ENCODE measurements at places on chromosomes 3 and 15.
A peak's percentile ranks its signal among the peaks of the same experiment; 100 is the strongest.

- no peak for DNase-seq
Measured at GRCh38 chr3:126142652-126143051, 37.7 kb downstream of the ALDH1L1 start.

DNA sequence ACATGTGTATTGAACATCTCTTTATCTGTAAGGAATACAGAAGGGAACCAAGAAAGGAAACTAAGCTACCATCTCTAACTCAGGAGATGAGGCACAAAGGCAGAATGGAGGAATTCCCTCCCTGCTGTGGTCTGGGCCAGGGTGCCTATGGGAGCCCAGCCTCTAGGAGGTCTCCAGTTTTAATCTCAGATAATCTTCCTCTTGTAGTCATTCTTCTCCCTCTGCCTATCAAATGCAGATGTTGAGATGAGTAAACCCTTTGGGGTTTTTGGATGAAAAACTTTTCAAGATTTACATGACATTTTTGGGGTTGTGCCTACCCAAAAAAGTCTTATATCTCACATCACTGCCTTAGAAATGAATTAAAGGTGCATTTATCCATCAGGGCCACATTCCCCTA lies 23.3 kb downstream of the SCG5 start:
- DNase-seq, result no peak

- DNase-seq, result no peak
Measured at GRCh38 chr15:96328181-96328876, 2.2 kb upstream of the NR2F2 start.

DNA sequence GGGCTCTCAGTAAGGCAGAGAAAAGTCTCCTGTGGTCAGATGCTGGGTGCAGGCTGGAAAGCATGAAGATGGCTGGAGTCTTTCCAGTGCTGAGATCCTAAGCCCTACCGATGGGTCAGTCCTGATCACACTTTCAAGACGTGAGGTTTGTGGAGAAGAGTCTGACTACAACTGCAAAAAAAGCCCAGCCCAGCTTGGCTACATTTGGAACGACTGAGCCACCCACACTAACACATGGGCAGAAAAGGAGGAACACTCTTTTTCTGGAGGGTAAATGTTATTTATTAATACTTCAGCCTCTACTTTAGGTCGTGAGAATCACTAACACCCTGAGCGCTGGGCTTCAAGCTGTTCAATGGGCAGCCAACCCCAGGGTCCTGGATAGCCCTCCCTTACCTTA lies 22.0 kb upstream of the C3orf22 start:
- no peak for DNase-seq

DNA sequence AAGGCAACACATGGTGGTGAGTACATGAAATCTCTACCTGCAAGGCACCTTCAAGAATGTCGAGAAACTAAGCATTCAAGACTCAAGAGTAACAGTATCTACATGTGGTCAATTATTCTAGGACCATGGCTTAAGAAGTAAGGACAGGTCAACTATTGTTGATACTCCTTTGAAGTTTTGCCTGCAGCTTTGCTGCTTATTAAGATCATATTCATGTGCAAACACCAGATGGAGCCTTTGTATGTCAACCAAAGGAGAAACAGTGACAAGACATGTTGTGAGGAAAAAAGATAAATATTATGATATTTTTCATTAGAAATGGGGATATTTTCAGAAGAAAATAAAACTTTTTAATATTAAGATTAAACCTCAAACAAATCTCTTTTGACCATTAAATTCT lies 52.3 kb upstream of the FGF7 start:
- DNase-seq, result no peak

DNA sequence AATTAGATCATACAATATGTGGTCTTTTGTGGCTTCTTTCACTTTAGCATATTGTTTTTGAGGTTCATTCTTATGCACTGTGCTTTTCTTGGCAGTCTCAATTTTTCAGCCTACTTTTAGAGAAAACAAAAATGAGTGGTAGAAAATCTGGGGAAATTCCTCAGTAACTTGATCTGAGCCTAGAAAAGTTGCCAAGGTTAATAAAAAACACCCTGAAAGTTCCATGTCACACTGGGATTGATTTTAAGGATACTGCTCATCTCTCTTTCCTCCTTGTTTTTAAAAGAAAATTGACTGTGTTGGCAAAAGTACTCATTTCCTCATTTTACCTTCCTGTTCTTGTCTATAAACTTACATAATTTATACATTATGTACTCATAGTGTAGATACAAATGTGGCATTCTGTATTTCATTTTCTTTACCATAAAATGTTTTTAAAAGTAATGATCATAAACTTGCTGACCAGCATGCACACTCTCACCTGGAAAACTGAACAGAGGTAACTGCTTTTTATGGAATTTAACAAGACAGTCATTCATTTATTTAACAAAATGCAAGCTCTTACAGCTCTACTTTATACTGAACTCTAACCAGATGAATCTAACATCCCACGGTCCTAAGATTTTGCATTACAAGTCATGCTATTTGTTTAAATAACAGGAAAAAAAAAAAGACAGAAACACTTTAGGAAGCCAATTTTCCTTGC lies 28.6 kb upstream of the SH3BP5 start:
- no peak for DNase-seq

DNA sequence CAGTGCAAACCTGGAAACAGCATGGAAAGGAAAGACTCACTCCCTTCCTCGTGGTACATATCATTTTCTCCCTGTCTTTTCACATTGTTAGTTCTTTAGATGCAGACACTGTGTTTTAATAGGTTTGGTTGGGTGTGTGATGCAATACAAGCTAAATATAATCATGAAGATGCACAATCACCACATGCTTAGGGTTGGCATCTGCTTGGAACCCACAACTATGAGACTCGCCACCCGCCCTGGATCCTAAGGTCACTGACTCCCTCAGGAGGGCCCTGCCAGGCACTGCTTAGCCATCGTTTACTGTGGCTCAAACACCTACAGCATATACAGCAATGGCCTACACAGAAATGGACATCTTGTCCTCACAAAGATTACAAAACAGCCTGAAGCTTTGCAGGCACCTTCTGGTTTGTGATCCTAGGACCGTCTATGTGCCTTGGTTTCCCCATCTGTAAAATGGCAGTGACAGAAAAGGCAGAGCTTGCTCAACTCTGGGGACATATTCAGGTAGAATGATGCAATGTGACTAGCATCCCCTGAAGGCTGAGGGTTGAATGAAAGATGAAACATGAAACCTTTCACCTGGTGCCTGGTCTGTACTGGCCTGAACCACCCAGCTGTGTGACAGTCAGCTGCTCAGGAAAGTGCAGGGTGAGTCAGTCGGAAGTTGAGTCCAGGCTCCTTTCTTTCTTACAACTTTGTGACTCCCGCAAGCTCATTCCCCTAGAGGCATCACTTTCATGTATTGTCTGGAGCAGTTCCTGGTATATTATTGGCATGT lies 123.6 kb upstream of the PFN2 start:
- DNase-seq, result no peak

- DNase-seq, result peak; percentile 88
Measured at GRCh38 chr3:116139641-116140040, 305.6 kb downstream of the LSAMP start.

DNA sequence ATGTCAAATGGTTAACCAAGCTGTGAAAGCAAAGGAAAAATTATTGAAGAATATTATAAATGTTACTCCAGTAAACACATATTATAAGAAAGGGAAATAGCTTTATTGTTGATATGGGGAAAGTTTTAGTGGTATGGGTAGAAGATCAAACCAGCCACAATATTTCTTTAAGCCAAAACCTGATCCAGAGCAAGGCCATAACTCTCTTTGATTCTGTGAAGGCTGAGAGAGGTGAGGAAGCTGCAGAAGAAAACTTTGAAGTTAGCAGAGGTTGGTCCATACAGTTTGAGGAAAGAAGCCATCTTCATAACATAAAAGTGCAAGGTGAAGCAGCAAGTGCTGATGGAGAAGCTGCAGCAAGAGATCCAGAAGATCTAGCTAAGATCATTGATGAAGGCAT lies 54.8 kb downstream of the LYZL4 start:
- no peak for DNase-seq

- no peak for DNase-seq
Measured at GRCh38 chr3:70464465-70464864, 152.0 kb upstream of the MDFIC2 start.

DNA sequence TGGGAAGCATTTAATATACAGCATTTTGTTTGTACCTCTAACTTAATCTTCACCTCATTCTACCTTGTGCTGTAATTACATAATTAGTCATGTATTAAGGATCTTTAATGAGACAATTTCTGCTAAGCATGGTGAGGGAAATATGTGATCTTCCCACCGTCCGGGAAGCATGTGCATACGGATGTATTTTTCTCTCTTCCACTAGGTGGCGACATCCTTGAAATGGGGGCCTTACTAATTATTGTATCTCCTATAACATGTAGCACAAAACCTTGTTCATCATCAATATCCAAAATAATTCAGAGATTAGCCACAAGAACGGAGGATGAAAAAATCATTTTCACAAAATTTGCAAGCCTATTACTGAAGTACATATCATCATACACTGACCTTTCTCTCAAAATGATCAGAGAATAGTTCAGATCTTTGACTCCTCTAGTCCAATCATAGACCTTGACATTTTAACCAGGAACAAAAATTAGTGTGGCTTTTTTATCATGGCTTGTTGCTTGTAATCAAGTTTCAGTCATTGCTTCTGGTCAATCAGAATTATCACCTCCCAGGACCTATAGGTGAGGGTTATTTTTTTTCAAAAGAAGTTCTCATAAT lies 148.9 kb upstream of the GBE1 start:
- DNase-seq, result no peak

GRCh38 chr15:47588958-47589357 lies 128.3 kb upstream of the SEMA6D start:
- no peak for DNase-seq

DNA sequence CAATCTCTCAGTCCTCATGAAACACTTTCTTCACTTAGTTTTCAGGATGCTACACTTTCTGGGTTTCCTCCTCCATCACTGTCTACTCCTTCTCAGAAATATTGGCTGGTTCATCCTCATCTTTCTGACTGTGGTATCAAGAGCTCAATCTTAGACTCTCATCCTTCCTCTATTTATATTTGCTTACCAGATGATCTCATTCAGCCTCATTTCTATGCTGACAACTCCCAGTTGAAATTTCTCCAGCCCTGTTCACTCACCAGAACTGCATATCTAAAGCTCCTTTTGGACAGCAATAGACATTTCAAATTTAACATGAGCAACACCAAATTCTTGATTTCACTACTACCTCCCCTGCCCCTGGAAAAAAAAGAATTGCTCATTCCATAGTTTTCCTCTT lies 48.0 kb upstream of the FBN1 start:
- DNase-seq, result no peak

GRCh38 chr15:67006083-67007065 lies 59.0 kb upstream of the SMAD3 start:
- DNase-seq, result no peak

DNA sequence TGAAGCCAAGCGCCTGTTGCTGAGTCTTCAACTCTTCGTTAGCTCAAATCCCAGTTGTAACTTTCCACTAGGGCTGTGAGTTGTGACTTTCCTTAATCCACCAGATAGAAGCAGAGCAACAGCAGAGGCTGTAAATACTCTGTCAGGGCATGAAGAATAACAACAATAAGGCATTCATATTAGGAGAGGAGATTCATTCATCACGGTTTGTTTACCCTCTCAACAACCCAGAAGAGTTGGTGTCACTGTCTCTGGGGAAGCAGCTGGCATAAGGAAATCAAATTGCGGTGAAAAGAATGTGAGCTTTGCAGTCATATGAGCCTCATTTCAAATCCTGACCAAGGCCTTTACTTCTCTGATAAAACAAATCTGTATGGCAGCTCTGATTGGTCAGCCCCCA lies 184.8 kb downstream of the SHQ1 start:
- DNase-seq, result peak; percentile 97

DNA sequence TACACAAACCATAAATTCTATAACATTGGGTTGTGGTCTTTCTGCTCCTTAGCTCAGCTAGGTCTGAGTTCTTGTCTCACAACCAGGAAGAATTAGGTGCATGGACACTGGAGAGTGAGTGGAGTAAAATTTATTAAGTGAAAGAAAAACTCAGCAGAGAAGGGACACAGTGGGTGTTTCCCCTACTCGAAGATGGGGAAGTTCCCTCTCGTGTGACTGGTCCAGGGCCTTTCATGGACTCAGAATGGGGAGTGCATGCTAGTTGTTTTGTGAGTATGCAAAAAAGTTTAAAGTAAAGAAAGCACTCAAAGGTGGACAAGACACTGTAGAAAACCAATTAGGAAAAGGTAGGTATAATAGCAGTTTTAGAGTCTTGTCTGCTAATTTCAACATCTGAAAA lies 215.5 kb upstream of the RORA start:
- DNase-seq, result no peak

- DNase-seq, result no peak
Measured at GRCh38 chr15:101203029-101203573, 48.7 kb downstream of the CHSY1 start.

DNA sequence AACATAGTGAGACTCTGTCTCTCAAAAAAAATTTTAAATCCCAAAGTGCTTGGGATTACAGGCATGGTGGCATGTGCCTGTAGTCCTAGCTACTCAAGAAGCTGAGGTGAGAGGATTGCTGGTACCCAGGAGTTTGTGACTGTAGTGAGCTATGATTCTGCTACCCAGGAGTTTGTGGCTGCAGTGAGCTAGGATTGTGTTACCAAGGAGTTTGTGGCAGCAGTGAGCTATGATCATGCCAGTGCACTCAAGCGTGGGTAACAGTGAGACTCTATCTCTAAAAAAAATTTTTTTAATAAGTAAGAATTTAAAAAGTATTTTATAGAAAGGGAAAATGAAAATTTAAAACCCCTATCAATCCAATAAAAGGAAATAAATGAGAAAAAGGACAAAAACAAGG lies 69.5 kb downstream of the FAIM start:
- no peak for DNase-seq

Data from COLO829 (cell line).